ENCODE measurements at places on chromosomes 1 and 21. TPM values are rescaled to one million over a fixed set of nuclear protein-coding genes. Genes with fewer than 3 reads are reported as not detected.

- no peak for DNase-seq
Observed at GRCh38 chr1:205283270-205284147, 38.0 kb downstream of the NUAK2 start.

DNA sequence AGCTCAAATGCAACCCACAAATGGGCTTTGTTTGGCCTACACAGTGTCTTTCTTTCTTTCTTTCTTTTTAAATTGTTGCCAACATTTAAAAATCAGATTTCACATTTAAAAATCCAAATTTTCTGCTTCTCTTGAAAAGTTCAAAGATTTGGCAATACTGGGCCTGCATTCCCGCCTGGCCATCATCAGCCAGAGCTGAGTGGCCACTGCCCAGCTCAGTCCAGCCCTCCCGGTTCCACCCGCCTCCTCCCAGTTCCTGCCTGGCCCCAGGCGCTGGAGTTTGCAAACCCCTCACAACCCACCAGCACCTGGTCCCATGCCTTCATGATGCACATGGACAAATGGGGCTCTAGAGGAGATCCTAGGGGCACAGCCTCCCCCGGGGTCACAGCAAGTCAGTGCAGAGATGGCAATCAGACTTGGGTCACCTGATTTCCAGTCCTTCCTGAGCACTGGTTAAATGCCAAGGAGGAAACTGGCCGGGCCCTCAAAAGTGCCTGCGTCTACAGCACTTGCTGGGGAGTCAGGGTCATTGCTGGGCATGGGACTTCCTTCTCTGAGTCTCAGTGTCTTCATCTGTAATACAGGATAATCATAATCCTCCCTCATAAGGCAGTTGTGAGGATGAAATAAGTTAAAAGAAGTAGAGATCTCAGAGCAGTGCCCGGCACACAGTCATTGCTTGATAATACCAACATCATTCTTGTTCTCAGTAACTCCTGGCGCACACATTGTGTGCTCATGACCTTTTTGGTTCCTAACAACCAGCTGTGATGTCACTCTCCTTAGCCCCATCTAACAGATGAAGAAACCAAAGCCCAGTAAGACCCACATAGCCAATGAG, 41.0 kb upstream of the LAPTM5 start:
- no peak for DNase-seq

DNA sequence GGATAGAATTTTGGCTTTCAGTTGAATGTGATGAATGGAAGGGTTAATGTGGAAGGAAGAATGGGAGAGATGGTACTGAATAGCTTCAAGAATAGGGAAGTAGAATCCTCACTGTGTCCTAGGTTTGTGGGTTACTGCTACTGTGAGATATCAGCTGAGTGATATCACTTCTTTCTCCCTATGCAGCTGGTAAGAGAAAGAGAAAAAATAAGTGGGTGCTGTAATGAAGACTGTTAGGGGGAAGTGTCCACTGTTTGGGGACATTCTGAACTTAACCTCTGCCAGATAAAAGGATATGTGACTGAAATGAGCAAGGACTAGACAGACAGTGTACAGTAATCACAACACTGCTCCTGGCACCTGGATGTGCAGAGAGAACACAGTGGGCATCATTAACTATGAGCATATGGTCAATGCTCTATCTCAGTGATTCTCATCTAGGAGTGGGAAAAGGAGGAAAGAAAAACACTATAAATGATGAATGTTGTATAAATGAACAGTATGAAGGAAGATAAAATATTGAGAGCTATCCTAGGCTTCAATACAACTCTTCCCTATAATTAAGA, 25.6 kb upstream of the MOB3C start:
- DNase-seq = no peak

DNA sequence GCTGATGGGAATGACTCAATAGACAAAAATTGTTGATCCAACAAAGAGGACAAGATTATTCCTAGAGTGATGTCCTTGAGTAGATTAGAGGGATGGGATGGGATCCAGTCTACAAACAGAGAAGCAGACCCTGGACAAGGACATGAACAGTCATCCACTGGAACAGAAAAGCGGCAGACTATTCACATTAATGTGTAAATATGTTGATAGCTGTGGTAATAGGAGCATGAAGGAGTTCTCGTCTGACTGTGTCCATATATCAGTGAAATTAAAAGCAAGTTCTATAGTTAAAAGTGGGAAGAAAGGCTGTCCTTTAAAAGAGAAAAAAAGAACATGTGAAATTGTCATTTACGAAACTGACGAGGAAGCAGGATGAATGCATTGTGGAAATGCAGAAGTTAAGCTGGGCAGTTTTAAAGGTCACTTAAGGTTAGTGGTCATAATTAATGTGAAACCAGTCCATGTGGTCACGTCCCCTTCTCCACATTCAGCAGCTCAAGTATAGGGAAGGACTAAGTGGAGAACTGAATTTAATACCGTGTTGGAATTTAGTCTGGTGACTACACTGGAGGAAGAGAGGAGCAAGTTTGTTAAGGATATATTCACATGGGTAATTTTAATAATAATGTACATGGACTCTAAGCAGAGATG, 62.1 kb downstream of the PIK3R3 start:
- DNase-seq = no peak

DNA sequence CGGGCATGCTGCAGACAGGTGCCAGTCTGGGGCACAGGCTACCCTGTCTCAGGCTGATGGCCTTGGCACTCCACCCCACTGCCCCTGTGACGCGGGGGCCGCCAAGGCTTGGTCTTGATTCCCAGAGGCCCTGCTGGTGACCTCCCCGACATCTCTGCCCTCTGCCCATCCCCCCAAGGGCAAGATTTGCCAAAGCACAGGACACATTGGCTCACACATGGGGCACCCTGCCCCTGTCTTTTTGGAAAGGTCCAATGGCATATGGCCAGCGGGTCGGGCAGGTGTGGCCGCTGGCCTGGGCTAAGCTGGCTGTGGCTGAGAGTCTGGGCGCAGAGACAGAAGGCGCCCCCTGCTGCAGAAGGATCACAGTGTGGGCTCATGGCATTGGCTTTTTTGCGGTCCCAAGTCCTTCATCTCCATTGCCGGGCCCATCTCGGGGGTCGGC, 4.6 kb downstream of the MIB2 start:
- DNase-seq = peak; percentile 80

- DNase-seq = no peak
Observed at GRCh38 chr21:40160911-40161310, 293.7 kb downstream of the PCP4 start.

GRCh38 chr1:13813398-13814012, 113.5 kb downstream of the PRDM2 start:
- peak; percentile 78 for DNase-seq

DNA sequence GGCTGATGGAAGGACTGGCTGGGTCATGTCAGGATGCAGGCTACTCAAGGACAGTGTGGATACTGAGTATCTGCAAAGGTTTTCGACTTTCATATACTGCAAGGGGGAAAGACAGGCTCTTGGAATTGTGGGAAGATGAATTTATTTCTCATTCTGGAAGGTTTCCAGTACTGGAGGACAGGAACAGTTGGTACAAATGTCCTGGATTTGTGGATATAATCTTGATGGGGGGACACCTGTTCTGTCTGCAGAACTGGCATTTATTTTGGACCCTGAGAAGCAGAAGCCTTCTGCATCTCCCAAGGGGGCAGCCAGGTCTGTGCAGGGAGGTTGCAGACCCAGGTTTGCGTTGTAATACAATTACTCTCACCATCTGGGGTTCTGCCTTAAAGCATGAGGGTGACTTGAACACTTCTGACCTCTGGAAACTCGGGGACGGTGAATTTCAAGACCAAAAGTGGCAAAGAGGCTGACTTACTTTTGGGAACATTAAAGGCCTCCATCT, 65.8 kb downstream of the NOS1AP start:
- no peak for DNase-seq

DNA sequence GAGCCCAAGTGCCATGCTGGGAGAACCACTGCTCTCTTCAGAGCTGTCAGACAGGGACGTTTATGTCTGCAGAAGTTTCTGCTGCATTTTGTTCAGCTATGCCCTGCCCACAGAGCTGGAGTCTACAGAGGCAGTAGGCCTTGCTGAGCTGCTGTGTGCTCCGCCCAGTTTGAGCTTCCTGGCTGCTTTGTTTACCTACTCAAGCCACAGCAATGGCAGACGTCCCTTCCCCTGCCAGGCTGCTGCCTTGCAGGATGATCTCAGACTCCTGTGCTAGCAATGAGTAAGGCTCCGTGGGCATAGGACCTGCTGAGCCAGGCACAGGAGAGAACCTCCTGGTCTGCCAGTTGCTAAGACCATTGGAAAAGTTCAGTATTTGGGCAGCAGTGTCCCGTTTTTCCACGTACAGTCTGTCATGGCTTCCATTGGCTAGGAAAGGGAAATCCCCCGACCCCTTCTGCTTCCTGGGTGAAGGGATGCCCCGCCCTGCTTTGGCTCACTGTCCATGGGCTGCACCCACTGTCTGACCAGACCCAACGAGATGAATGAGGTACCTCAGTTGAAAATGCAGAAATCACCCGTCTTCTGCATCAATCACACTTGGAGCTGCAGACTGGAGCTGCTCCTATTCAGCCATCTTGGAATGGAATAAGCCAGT, 31.9 kb downstream of the CYP4B1 start:
- DNase-seq = no peak

DNA sequence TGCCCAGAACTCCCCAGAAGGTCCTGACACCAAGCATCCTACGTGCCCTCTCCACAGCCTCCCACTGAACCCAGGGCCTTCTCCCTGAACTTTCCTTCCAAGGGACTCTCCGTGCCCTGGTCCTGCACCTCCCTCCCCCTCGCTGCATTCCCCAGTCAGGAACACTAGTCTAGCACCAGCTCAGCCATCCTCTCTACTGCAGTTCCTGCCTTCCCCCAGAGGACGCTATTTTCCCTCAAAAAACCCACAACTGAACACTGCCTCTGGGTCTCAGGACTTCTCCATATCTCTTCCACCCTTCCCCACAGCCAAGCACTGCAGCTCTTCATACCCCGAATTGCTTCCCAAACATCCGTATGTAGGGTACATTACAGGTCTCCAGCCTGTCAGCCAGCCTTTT, 12.6 kb upstream of the ARTN start:
- peak; percentile 38 for DNase-seq

- DNase-seq = peak; percentile 49
Observed at GRCh38 chr1:86472152-86472551, 3.4 kb downstream of the CLCA1 start.

Gene OR2AK2
- 0.35 TPM for total RNA-seq

Gene PEA15
- total RNA-seq = 104 TPM

Gene KRTAP21-2
- total RNA-seq = not detected

Gene GAS5
- 1,111 TPM for total RNA-seq

Gene NBPF12
- total RNA-seq = 5.0 TPM

Gene LEMD1
- 14.7 TPM for total RNA-seq

Gene UTP25
- total RNA-seq = 6.8 TPM

Measured in GM23338 (cell line).